ENCODE measurements at places on chromosomes 7 and 10.

GRCh38 chr10:92238054-92238585, 52.8 kb downstream of the CPEB3 start:
- no peak for DNase-seq

GRCh38 chr10:75245354-75246250, 9.8 kb upstream of the COMTD1 start:
- DNase-seq: no peak

DNA sequence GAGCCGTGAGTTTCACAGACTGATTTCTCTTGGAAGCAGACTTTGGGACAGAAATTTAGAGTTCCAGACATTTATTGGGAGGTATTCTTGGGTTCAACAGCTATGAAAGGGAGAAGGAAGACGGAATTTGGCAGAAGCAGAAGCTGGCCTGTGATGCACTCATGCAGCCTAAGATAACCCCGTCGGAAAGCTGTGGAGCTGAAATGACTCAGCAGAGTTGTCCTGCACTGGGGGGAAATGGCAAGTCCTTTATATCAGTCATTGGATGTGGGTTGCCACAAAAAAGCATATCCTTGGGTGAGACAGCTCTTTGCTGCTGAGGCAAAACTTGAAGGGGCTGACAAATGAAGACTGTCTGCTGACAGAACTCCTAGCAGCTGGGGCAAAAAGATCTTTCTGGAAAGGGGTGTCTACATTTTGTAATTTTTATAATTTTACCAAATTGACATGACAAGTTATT, 11.5 kb upstream of the MICU1 start:
- no peak for DNase-seq

GRCh38 chr7:50330696-50331095, 26.2 kb downstream of the IKZF1 start:
- DNase-seq: no peak

- no peak for DNase-seq
Observed at GRCh38 chr7:23469150-23469960, 936 bp downstream of the IGF2BP3 start.

DNA sequence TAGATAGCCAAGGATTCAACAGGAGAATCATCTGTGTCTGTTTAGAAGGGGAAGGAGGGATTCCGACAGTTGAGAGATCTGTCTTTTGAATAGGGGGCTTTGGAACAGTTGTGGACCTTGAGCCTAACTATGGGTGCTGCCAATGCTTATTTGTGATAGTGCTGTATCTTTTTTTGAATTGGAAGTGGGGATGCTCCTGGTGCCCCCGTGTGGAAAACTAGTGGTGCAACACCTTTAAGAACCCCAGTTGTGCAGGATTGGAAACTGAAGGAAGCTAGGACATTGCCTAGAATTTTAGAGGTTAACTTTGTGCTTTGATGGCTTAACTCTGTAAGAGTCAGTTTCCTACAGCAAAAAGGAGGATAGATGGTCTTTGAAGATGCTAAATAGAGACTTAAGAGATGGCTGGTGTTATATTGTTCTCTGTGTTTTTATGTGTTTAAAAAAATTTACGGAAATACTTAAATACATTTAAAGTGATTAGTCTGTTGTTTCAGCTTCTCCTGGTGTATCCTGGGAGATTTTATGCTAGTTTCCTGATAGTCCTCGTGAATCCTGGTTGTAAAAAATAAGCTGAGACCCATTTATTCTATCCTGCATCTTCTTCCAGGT, 69.3 kb downstream of the AP3M1 start:
- DNase-seq: peak; percentile 26

DNA sequence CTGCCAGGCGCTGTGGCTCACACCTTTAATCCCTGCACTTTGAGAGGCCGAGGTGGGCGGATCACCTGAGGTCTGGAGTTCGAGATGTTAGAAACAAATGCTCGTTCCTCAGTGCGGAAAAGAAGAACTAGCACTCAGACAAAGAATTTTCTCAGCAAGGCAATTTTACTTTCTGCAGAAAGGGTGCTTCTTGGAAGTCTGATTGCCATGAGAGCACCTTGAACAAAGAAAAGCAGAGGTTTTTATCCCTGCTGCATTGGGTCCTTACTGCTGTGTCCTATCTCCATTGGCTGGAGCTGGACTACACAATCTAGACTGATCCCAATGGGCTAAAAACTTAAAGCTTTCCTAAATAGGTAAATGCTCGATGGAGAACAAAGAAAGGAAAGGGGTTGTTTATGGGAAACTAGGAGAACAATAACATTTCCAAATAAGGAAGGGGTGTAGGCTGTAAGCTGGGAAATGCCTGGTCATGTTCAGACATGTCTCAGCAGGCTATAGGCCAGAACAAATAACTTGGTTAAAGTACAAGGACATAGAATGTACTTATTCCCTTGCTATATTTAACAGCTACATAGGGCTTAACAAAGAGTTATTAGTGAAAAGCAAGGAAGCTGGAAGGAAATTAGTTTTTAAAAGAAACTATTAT, 26.1 kb upstream of the ACTR3B start:
- peak; percentile 19 for DNase-seq

GRCh38 chr10:90674461-90674860, 183.4 kb downstream of the HTR7 start:
- peak; percentile 3 for DNase-seq

- peak; percentile 52 for DNase-seq
Observed at GRCh38 chr7:7175075-7175695, 7.2 kb upstream of the C1GALT1 start.

DNA sequence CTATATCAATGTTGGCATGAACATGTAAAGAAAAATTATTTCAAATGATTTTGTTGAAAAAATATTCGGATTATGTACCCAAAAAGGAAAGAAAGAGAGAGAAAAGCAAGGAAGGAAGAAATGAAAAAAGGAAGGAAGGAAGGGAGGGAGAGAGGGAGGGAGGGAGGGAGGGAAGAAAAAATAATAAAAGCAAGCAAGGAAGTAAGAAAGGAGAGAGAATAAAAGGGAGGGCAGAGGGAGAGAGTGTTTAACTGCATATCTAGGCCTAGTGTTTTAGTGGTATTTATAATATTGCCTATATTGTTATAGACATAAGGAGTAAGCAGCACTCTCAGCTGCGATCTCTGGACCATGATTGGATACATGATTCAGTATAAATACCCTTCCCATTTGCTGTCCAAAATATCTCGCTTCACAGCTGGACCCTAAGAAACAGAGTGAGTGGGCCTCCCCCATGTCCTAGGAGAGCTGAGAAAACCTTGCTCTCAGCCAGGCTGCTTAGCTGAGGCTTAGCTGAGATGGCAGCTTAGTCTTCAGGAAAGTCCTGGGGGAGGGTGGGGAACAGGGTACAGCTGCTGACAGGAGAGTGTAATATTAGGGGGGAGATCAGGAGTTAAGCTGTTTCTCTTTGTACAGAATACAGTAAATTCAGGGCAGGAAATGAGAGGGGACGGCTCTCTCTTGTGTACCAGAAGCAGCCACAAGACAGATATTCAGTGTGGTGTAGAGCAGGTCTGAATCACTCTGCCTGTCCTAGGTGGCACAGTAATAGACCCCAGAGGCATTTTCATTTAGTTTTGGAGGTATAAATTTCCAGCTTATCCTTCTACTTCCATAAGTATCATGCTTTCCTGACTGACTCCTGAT, 66.8 kb upstream of the TARP start:
- DNase-seq: no peak

DNA sequence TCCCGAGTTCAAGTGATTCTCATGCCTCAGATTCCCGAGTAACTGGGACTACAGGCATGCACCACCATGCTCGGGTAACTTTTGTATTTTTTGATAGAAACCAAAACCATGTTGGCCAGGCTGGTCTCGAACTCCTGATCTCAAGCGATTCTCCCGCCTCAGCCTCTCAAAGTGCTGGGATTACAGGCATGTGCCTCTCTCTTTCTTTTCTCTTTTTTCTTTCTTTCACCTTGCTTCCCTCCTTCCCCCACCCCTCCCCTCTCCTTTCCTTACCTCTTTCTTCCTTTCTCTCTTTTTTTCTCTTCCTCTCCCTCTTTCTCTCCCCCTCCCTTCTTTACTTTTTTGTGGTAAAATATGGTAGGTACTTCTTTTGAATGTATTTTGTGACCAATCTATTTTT, 62.2 kb downstream of the ANKRD61 start:
- DNase-seq: no peak

DNA sequence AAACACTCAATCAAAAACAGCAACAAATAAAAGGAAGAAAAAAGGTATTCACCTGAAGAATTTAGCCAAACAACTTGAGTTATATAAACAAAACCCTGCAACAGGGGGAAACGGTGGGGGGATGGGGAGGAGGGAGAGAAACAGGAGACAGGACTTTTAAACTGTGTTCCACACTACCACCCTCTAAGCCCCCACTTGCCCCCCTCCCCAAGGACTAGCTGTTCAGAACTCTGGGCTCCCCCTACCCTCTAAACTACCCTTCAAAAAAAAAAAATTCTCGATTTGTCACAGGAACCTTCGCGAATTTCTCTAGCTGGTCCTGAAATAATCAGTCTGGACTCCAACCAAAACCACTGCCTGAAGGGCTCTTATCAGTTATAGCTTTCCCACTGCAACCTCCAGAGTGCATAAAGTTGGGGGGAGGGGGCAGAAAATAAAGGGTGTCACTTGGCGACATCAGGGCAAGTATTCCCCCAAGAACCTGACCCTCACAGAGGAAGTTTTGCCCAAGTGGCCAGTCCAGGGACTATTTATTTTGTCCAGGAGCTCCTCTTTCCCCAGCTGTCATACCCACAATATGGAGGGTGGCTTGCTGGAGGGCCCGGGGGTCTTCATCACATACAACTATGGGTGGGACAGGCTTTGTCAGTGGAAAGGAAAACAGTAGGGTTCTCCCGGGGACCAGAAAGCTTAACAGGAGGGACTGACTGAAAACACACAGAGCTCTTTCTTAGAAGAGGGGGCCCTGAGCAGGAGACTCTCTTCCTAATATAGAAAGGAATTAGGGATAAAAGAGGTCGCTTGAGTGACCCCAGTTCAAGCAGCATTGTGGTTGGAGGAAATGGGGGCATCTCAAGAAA, 1.3 kb downstream of the UBE2H start:
- peak; percentile 15 for DNase-seq

DNA sequence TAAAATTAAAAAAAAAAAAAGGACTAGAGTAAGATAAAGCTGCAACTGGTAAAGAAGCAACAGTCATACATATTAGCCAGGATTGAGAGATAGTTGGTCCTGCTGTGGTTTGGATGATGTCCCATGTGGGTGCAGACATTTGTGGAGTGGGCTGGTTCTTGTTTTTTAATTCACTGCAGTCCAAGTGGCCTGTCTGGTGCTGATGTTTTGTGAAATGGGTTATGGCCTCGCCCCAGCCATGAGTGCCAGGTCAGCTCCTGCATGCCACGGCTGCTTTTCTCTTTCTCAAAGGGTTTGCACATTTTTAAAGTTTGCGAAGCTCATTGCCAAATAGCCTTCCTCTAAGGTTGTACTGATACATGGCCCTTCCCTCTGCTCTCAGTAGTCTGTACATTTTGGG, 14.1 kb upstream of the BTBD16 start:
- DNase-seq: no peak

DNA sequence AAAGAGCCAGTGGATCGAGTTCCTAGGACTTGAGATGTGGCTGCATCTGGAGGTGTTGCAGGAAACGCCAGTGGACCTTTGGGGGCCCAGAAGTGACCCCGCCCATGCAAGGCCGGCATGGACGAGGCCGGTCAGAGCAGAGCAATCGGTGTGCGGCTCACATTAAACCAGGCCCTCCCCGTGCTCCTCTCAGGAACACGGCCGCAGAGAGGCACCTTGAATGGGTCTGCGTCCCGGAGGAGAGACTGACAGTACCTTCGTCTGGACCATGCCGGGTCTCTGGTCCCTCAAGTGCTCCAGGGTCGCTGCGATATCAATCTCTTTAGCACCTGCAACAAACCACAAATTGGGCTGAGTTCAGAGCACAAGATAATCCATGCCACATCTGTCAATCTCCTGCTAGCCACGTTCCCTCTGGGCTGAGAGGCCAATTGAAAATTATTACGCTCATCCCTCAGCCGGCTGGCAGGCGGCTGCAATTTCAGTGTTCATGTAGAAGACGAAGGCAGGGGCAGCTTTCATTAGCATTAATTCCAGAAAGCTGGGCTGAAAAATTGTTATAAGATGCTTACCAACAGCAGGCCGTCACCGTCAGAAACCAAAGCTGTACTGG, 212.0 kb downstream of the DNAJB6 start:
- DNase-seq: no peak

- DNase-seq: no peak
Observed at GRCh38 chr10:21959998-21960397, 43.5 kb downstream of the DNAJC1 start.

DNA sequence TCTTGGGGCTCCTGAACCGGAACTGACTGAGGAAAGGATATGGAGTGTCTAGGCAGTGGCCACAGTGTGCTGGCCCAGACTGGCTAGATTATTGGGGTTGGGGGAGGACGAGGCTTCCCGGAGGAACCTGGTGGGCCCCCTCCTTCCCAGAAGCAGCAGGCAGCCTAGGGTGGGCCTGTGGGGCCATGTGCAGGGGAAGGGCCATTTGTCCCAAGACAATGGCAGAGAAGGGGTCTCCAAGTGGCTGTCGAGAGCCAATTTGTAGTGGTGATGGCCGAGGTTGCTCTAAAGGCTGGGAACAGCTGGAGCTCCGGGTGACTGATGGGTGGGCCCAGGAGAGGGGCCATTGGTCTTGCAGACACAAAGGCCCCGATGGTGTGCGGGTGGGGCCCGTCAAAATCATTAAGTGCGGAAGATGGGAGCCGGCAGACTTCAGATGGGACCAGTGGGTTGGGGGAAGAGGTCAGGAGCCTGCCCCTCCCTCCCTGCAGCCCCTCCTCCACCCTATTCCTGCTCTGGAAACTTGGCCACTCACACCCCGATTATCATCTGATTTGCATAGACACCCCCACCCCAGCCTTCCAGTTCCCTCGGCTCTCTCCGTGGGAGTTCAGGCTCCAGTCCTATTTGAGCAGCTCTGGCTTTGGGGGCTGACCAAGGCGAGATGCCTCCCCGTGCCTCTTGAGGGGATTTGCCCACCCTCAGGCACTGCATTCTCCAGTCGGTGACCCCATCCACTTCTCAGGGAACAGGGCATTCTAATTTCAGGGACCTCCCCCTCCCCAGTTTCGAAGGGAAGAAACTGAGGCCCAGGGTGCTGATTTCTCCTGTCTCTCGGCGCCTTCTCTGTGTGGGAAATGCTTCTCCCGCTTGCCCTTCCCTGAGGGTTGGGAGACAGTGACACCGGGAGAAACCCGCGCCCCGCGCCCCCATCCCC, 36.0 kb upstream of the PAX2 start:
- DNase-seq: no peak

GRCh38 chr10:101840102-101840684, 3.4 kb downstream of the KCNIP2 start:
- DNase-seq: no peak
